ENCODE measurements at places on chromosomes 1 and 21. TPM values are rescaled to one million over a fixed set of nuclear protein-coding genes. Genes with fewer than 3 reads are reported as not detected.

DNA sequence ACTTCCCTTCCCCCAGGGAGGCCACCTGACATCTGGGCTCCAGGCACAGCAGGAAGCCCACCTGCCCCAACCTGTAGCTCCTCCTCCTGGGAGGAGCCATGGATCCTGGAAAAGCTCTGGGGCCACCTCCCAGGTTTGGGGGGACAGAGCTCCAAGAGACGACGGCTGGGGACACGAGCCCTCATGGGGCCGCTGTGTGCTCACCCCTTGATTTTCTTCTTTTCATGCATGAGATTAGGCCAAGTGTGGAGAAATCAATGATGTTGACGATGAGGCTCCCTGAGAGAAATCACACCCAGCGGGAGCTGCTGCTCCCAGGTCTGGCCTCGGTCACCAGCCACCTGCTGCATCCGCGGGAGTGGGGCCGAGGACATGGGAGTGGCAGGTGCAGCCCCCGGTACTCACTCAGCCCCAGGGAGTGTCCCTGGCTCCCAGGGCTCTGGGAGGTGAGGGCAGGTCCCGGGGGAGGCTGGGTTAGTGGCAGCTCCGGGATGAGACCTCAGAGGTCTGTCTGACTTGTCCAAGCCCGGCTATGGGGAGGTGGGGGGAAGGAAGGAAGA lies 8.7 kb downstream of the TNFRSF14 start:
- DNase-seq, result no peak

- DNase-seq, result no peak
Observed at GRCh38 chr1:25099343-25099951, 132.9 kb downstream of the SYF2 start.

DNA sequence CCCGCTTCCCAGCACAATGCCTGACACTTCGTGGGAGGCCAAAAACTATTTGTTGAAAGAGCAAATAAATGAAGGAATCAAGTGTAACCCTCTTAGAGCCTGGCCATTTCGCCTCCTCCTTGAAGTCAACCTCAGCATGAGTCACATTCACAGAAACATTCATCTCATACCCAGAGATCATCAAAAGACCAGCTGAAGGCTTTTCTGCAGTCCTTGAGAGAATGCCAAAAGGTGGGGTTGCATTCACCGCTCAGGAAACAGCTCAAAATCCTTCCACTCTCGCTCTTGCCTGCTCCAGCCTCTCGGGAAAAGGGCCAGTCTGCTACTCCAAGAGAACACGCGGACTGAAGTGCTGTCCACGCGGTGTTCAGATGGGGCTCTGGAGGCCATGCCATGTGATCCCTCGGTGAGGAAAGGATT lies 90.0 kb downstream of the VWA5B1 start:
- DNase-seq, result no peak

The ADGRB2 gene
- 10.0 TPM for total RNA-seq

The SPATA6 gene
- 11.2 TPM for total RNA-seq

GRCh38 chr1:220950576-220950975 lies 71.3 kb downstream of the HLX start:
- DNase-seq, result no peak

The ASTN1 gene
- total RNA-seq, result 0.22 TPM

DNA sequence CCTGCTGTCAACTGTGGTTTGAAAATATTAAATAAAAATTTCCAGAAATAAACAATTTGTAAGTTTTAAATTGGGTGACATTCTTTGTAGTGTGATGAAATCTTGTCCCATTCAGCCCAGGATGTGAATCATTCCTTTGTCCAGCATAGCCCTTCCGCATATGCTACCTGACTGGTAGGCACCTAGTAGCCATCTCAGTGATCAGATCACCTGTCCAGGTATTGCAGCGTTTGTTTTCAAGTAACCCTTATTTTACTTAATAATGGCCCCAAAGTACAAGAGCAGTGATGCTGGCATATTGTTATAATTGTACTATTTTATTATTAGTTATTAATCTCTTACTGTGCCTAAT lies 351.6 kb upstream of the B3GALT2 start:
- DNase-seq, result no peak

- no peak for DNase-seq
Observed at GRCh38 chr1:12712076-12712475, 3.8 kb upstream of the AADACL3 start.

The IRF6 gene
- 48.5 TPM for total RNA-seq

The TATDN3 gene
- total RNA-seq, result 21.3 TPM

- no peak for DNase-seq
Observed at GRCh38 chr21:39047046-39047445, 136.2 kb downstream of the PSMG1 start.

DNA sequence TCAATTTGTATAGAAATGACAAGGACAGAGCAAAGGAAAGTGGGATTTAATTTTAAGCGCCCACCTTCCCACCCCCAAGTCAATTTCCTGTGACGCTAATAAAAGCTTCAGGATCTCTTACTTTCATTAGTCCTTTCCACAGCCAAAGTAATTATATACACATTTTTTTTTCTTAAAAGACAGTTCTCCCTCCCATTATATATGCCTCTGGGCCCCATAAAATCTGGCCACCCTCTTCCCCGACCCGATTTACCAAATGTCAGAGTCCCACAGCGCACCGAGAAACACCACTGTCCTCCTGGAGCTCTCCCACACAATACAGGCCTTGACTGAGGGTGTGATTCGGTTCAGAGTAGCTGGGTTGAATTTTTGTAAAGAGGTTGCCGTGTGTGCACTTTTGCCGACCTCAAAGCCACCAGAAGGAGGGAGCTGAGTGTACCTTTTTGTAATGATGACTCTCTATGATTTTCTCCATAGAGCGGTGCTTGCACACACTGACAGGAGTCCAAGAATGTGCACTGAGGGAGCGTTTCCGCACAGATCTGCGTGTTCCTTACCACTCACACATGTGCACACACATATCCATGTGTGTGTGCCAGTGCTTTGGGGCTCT lies 26.2 kb upstream of the IL10 start:
- DNase-seq, result no peak

The CTH gene
- 1.1 TPM for total RNA-seq

The PDE9A gene
- 4.1 TPM for total RNA-seq

GRCh38 chr1:9273177-9273576 lies 19.5 kb upstream of the SPSB1 start:
- DNase-seq, result no peak

DNA sequence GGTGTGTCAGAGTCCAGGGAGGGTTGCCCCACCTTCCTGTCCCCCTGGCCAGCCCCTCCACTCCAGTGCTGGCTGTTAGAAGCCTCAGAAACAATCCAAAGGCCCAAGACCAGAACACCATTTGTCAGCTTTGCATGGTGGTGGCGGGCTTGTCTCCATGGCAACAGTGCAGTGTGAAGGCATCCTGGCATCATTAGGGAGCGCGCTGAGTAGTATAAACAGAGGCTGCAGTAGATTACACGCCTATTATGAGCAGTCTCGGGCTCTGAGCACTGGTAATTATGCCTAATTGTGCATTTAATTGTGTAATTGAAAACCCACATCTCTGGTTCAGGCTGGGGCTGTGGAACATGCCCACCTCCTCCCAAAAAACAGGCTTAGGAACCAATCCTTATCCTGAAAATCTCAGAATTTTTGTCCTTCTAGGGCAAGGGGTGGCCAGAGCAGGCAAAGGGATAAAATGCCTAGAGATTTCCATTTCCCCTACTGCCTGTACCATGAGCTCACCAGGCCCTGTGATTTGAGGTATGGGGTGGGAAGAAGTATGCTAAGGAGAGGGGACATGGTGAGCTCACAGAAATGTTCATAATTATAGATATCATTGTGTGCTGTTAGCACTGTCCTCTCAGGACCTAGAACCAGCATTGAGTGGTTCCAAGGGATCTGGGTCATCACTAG lies 11.7 kb downstream of the NKAIN1 start:
- no peak for DNase-seq

GRCh38 chr21:40018871-40019475 lies 151.7 kb downstream of the PCP4 start:
- no peak for DNase-seq

GRCh38 chr1:163013826-163014600 lies 55.1 kb upstream of the RGS4 start:
- no peak for DNase-seq

GRCh38 chr1:61391730-61392129 lies 309.4 kb downstream of the NFIA start:
- DNase-seq, result no peak

DNA sequence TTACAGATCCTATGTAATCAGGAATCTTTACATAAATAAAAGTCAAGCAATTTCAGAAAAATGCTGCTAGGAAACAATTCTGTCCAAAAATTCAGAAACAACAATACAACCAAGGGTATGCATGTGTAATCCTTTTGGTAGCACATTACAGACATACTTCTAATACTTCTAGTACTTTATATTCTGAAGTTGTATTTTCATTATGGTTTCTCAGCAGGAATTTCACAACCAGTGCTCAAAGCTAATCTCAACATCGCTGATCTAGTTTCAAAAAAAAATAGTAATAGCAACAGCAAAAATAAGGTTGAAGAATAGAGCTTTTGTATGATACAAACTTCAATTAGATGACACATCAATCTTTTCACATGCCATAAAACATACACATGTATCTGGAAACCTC lies 545.2 kb downstream of the LTN1 start:
- no peak for DNase-seq

DNA sequence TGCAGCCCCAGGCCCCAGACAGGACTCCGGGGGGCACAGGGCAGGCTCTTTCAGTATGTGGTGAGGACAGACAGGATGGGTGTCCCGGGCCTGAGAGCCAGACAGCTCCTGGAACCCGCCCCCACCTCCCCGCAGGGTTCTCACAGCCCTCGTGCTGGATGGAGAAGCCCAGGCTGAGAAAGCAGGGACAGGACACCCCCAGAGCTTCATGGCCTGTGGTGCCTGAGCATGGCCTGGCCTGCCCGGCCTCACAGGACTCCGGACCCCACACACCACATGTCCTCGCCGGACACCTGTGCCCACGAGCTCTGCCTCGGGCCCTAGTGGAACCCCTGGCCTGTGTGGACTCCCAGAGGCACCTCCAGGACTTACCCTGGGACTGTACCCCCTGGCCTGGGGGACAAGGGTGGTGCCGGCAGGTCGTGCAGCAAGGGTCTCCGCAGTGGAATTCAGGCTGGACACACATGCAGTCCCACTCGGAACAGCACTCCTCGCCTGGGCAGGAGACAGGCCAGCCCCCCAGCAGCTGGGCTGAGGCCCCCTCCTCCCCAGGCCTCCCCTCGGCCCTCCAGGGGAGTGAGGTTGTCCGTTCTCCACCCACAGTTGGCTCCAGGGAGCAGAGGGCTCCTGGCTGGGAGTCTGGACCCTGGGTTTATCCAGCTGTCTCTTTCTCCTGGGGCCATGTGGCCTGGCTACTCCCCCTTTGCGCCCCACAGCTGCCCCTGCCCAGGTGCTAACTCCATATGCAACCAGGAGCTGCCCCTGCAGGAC lies 1.2 kb downstream of the TNFRSF18 start:
- peak; percentile 20 for DNase-seq

The PCAT6 gene
- total RNA-seq, result 0.79 TPM

GRCh38 chr1:206955476-206956451 lies 9.5 kb upstream of the PIGR start:
- DNase-seq, result no peak

DNA sequence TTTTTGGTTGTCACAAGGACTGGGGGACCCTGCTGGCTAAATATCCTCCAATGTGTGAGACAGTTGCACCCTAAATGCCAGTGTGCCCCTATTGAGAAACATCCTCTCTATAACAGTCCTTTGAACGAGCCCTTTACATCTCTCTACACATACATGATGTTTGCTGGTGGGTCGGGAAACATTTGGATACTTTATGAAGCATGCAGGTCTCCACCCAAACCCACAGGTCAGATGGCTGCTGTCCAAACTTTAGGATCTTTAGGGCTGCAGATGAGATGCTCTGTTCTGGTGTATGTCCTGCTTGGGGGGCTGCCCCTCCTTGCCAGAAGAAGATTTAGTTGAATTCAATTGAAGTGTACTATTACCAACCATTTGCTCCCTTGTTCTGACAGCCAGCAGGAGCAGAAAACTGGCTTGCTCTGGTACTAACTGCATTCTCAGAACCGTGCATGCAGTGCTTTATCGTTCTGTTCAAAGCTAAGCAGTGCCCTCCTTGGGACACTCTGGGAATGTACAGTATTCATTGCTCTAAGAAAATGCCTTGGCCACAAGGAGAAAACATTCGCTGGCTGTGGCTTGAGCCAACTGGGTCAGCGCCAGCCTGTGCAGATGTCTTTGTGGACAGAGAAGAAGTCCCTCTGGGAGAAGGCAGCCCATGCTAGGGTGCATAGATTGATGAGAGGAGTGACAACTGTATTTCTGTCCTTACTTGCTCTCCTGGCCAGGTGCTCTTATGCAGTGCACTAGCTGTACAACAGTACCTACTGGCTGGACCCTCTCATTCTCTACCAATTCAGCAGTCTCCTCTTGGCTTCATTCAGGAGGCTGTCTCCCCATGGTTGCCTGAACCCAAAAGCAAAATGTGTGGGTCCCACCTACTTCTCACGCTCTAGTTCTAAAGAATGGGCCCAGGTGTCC lies 61.4 kb upstream of the DIRAS3 start:
- peak; percentile 82 for DNase-seq

The TUFT1 gene
- 3.1 TPM for total RNA-seq

GRCh38 chr1:224266105-224266914 lies 63.7 kb downstream of the NVL start:
- DNase-seq, result no peak

DNA sequence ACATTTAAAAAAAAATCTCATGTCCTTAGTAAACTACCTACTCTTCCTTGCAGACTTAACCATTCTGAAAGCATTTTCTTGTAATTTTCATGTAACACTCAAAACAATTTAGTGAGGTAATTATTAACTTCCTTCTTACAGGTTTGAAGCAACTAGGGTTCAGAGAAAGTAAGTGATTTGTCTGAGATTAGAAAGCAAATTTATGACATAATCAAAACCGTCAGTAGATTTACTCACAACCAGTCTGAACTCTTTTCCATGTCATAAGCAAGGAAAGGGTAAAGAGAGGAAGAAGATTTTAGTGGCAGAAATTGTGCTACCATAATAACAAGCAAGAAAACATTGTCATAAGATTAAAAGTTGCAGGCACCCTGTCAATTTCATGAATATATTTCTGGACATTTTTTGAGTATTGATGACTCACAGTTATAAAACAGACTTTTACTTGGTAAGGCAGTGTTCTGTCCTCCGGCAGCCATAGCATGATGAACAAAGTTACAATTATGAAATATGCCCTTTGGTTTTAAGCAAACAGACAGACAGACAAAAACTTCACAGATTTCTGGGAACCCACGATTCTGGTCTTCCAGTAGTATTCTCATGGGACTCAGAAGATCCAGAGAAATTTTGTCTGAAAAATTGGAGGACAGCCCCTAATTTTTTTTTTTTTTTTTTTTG lies 707.2 kb downstream of the RWDD3 start:
- DNase-seq, result no peak

- DNase-seq, result peak; percentile 80
Observed at GRCh38 chr1:234918961-234919761, 209.5 kb downstream of the TOMM20 start.

DNA sequence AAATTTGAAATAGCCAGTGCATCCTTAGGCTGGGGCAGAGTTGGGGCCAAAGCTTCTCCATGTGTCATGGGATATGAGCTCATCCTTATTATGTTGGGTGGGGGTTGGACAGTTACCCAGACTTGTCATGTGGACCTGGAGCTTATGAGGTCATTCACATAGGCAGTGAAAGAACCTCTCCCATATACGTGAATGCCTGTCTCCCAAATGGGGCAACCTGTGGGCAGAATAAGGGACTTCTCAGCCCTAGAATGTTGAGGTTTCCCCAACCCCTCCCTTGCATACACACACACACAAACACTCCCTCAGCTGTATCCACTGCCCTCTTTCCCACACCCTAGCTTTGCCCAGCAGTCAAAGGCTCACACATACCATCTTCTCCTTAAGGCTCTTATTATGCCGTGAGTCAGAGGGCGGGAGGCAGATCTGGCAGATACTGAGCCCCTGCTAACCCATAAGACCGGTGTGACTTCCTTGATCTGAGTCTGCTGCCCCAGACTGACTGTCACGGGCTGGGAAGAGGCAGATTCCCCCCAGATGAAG lies 2.3 kb upstream of the IVL start:
- no peak for DNase-seq

The ACBD6 gene
- total RNA-seq, result 20.5 TPM
